Transverse colon (tissue), 4 donors: ENCODE measurements at places on chromosomes 13 and 19.
A peak's percentile ranks its signal among the peaks of the same experiment; 100 is the strongest.

DNA sequence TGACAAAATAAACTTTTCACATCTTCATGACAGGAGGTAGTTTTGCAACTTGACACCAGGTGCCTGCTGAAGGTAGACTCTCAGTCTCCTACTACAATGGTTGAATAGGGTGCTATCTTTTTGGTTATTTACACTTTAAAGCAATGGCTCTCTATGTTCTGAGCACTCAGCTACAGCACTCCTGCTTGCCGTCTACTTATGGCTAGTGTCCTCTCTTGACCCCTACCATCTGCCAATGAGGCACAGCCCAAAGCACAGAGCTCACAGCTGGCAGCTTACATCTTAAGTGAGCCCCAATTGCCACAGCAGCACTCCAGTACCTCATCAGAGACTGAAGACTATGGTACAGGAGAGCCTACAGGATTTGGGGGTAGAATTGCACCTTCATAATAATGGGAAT is 11.4 kb downstream of the ZNF708 start:
- no peak for DNase-seq
- no peaks in the 10 kb centered on the region for H3K27me3 ChIP-seq
- no peak overlapping the region for H3K4me3 ChIP-seq
- no peaks in the 10 kb centered on the region for H3K36me3 ChIP-seq

GRCh38 chr19:39518458-39518857 is 3.5 kb downstream of the SELENOV start:
- DNase-seq, result no peak
- H3K4me3 ChIP-seq, result no peak overlapping the region
- H3K27ac ChIP-seq, result no peak overlapping the region
- peaks cover 10% of the 10 kb centered on the region for H3K4me1 ChIP-seq

DNA sequence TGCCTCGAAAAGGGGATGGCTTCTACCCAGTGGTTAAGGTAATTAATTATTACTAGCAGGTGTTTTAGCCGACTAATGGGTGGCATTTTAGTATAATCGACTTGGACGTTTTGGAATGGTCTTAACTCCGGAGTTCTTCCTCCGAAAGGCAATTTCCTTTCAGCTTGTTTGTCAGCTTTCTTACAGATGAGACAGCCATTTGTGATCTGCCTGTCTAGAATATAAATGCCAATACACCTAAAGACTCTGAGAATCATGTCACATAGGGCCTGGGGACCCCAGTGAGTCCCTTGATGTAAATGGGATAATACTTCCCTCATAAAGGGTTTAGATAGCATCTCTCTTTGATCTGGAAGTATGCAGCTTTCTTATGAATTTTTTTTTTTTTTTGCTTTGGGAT is 41.9 kb upstream of the PSG9 start:
- no peaks in the 10 kb centered on the region for H3K27me3 ChIP-seq
- no peak for DNase-seq
- no peaks in the 10 kb centered on the region for H3K4me1 ChIP-seq
- H3K4me3 ChIP-seq, result no peak overlapping the region

DNA sequence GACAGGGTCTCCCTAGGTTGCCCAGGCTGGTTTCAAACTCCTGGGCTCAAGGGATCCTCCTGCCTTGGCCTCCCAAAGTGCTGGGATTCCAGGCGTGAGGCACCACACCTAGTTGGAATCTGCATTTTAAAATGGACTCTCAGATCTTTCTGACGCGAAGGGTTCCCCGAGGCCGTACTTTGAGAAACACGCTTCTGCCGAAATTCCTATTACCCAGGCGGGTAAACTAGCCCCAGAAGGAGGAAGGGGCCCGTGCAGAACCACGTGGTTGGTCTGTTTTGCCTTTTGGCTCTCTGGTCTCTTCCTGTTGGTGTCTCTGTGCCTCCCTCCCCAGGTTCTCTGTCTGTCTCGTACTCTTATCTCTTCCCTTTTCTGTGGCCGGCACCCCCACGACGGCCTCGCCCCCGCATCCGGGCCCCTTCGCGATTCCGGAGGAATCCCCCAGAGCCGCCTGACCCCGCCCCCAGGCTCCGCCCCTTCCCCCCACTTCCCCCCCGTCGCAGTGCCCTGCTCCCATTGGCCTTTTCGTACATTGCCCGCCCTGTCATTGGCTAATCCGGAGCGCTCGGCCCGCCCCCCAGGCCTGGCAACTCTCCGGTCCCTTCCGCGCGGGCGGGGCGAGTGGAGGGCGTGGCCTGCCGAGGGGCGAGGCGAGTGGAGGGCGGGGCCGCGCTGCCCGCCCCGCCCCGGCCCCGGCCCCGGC is at the start of gene TNFAIP8L1:
TSS of gene TNFAIP8L1 (plus strand) at position 689 of the 703 bp plus-strand sequence. CDS start 12,354 bp downstream, outside the sequence.
- H3K4me3 ChIP-seq, result peak within 1 kb of the TSS; percentile 77
- H3K27me3 ChIP-seq, result peaks cover 12% of the 10 kb centered on the region
- H3K4me1 ChIP-seq, result peaks cover 40% of the 10 kb centered on the region
- H3K27ac ChIP-seq, result peak within 1 kb of the TSS; percentile 87
- no peaks in the 10 kb centered on the region for H3K36me3 ChIP-seq

GRCh38 chr19:38952395-38953165 is 21.8 kb downstream of the MRPS12 start:
- peak; percentile 26 for DNase-seq
- no peak overlapping the region for H3K27ac ChIP-seq
- peaks cover 6% of the 10 kb centered on the region for H3K27me3 ChIP-seq
